ENCODE measurements at places on chromosomes 6 and 20.
A peak's percentile ranks its signal among the peaks of the same experiment; 100 is the strongest.

DNA sequence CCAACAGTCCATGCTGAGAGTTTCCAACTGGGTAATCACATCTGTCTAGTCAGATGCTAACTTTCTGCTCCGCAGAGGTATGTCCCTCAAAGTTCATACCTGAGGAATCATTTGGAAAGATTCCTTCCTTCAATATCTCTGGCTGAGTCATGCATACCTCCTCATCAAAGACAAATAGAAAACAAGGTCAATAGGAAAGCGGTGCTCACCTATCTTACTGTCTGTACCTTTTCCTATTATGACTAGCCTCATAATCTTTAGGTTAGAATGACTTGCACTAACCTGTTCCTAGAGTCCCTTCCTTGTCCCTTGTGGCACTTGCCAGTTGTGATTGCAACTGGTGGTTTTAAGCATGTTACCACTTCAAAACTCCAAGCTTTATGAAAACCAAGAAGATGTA lies 78.2 kb upstream of the PTPRK start:
- DNase-seq: no peak

DNA sequence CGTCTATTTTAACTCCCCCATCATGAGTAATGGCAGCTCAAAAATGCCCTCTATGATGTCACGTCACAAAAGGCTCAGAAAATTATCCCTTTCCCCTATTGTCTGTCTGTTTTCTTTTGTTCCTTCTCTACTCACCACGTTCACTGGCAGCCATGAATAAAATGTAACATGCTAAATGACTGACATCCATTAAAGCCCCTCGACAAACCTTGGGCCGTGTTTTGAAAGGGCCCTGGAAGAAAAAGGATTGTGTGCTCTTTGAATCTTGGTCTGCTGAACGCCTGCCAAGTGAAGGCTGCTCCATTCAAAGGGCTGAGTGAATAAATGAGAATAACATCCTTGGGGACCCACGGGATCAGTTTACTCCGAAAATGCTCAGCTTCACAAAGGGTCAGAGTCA lies 118.7 kb downstream of the RPS12 start:
- DNase-seq: no peak

GRCh38 chr6:37042150-37042549 lies 36.7 kb downstream of the FGD2 start:
- no peak for DNase-seq

- peak; percentile 8 for DNase-seq
Observed at GRCh38 chr20:63106108-63106764, 99.5 kb upstream of the BHLHE23 start.

DNA sequence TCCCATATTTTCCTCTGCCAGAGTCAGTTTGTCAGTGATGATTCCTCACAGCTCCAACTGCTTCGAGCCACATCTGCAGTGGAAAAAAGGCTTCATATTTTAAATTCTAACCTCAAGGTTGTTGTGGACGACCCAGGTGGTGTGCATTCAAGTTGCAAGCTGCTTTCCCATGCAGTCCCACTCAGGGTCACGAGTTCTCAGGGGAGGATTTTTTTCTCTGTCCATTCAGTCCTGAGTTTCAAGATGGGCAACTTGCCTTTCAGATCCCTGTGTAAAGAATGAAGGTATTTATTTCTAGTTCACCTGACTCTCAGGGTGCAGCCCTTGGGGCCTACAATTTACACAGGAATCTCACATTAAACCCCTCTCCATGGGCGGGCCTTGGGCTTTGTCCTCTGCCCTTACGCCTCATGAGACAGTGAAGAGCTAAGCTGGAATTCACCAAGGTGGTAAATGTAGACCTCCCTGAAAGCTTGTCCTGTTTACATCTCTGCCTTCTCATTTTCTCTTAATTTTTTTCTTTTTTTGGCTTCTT lies 65.9 kb downstream of the TPD52L1 start:
- DNase-seq: no peak

DNA sequence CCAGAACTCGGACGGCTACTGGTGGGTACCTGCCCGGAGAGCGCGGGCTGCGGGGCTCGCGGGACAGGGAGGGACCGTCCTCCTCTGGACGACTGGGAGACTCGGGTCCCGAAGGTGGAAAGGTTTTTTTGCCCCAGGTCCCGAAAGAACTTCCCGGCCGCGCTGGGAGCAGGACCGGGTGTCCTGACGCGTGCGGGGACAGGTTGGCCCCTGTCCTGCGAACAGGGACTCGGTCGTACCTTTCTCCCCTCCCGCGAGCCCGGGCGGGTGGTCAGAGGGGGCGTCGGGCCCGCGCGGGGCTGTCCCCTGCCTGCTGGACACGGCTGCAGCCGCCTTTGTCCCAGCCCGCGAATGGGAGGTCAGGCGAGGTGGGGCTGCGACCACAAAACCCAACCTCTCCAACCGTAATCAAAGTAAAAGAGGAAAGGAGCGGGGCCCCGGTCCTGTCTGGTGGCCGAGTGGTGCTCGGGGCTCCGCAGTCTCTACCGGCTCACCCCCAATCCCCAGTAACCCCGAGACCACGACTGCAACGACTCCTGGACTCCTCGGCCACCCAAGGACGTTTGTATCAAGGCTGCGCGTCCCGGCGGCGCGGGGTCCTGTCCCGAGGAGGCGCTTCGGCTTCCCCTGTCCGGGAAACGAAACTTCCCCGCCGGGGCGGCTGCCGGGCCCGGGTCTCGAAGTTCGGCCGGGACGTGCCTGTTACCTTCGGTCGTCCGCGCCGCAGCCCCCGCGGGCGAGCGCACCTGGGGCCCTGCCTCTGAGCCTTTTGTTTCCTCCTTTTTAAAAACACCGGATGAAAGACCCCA lies 798 bp downstream of the DSP start:
- DNase-seq: no peak

DNA sequence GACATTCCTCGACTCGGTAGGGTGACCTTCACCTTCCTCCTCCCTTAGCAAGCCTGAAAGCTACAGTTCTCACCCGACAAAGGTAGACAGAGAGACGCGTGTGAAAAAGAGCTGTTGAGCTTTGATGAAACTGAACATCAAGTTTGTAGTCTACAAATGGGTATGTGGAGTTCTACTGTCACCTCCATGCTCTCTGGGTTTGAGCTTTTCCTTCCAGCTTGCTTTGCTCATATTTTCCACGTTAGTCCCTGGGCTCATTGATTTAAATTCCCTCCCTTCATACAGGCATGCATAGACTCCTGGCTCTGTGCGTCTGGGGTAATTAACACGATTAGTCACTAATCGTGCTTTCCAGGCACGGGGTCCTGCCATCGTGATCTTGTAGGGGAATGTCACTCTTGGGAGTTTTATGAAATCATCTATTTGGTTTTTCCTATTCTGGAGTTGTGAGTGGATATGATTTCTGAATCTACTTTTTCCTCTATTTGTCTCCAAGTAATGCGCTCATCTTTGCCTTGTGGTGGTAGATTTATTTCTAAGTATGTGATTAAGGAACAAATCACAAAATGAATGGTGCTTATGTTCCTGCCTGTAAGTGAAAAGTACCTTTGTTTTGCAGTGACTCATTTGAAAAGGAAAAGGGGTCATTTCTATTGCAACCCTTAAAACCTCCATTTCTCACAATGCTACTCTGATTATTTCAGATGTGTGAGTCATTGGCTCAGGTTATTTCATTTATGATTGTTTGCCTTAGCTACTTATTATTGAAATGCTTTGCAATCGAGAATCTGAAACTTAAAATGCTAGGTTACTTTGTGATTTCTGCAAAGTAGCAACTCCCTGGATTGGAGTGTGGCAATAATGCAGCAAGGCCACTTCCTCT lies 154.6 kb downstream of the ZDHHC14 start:
- no peak for DNase-seq

GRCh38 chr6:90095788-90096187 lies 200.9 kb downstream of the BACH2 start:
- no peak for DNase-seq

- DNase-seq: no peak
Observed at GRCh38 chr6:85620308-85620707, 22.4 kb downstream of the SYNCRIP start.

DNA sequence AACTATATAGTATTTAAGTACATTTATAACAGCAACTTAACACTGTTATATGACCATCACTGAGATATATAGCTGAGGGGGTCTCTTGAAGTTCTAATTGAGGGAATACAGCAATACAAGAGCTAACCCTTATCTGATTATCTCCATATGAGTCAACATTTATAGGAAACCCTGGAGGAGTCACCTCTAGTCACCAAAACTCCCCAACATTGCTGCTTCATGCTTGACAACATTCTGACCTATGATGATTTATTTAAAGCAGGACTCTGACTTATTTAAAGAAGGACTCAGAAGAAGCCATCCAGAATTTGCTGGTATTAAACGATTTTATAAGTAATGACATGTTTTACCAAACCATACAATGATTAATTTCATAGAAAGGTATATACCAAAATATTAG lies 182.6 kb upstream of the NOX3 start:
- no peak for DNase-seq

DNA sequence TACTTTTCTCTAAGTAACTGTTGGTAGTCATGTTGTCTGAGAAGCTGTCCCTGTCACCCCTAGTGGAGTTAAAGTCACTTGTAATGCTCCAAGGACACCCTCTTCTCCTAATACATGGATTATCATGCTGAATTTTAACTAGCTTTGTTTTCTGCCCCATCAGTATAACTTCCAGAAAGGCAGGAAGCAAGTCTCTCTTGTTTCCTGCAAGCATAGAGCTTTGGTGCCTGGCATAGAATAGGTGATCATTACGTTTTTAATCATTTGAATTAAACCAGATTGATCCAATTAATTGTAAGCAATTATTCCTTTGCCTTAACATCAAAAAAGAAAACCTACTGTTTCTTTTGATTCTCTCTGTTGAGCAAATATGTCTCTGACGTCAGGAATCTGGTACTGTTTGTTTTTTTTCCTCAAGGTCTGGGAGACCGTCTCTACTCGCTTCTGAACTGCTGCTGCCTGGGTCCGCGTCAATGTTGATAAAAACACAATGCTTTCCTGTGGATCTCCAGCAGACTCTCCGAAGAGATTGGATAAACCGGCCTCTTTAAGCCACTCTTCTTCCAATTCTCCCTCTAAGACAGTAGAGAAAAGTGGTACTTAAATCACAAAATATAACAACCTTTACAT lies 71.8 kb downstream of the ARHGAP18 start:
- no peak for DNase-seq

DNA sequence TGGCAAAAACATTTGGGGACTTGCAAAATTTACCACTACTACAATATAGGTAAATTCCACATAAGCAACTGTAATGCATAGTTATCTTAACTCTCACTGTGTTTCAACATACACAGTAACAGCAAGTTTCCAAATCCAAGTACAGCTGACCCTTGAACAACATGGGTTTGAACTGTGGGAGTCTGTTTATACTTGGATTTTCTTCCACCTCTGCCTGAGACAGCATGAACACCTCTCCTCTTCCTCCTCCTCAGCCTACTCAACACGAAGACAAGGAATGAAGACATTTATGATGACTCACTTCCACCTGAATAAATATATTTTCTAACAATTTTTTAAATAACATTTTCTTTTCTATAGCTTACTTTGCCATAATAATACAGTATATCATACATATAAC lies 25.6 kb downstream of the MAN1A1 start:
- no peak for DNase-seq

DNA sequence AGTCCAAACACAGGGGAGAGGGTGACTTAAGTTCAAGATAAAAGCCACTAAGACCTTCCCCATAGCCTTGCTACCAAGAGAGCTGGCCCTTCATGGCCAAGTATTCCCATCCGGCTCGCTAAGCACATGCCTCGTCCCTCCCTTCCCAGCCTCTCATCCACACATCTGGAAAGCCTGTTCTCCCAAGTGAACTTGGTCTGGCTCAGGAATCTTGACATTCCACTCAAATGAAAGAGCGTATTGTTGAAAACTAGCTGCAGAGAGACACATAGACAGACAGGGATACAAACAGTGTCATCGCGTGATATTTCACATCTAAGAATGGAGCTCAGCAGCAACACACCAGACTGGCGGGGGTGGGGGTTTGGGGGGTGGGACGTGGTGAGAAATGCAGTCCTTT lies 182.8 kb upstream of the FOXQ1 start:
- no peak for DNase-seq

Measured in NCI-H1694 (cell line).